Posterior vena cava (tissue), 2 donors: ENCODE measurements at places on chromosomes 5 and 9. TPM values are rescaled to one million over a fixed set of nuclear protein-coding genes. Genes with fewer than 3 reads are reported as not detected.
A peak's percentile ranks its signal among the peaks of the same experiment; 100 is the strongest.

GRCh38 chr5:68424799-68425537 lies 209.4 kb downstream of the PIK3R1 start:
- no peak for DNase-seq

The TMEM171 gene
- total RNA-seq = 0.14 TPM

GRCh38 chr9:68825762-68826472 lies 120.9 kb downstream of the PIP5K1B start:
- DNase-seq = no peak

The TLX3 gene
- not detected for total RNA-seq

The TAF11L5 gene
- total RNA-seq = not detected

- no peak for DNase-seq
Observed at GRCh38 chr5:149274939-149275338, 3.3 kb downstream of the AFAP1L1 start.

GRCh38 chr5:30937070-30937469 lies 256.4 kb upstream of the CDH6 start:
- DNase-seq = no peak

DNA sequence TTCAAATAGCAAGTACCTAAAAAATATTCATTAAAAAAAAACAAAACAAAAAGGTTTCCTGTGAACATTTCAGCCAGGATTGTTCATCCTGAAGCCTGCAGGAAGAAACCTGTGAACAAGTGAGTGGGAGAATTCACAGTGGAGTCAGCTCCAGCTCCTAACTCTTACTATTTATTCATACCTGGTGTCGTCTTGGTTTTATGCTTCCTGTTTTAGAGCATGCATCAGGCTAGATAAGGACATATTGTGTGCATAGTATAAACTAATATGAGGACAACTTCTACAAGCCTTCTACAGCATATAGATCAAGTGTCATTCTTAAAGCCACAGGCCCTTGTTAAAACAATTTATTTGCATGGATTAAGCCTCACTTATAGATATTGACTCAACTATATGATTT lies 169.9 kb downstream of the EFNA5 start:
- DNase-seq = no peak

DNA sequence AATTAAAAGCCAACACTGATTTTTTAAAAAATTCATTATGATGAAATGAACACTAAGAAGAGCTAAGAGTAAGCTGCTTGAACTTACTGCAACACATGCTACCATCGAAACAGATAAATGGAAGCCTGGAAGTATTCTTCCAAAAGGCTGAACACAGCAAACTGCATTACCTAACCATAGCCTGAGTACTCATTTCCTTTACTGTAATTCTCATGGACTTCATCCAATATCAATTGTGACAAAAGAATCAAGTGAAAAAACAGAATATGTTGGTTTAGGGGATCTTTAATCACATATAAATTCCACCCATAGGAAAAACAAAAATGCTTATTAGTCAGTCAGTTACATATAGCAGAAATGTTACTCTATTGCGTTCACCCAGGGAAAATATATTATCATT lies 68.5 kb downstream of the DROSHA start:
- DNase-seq = no peak

GRCh38 chr9:93493949-93494348 lies 40.6 kb upstream of the FAM120AOS start:
- no peak for DNase-seq

DNA sequence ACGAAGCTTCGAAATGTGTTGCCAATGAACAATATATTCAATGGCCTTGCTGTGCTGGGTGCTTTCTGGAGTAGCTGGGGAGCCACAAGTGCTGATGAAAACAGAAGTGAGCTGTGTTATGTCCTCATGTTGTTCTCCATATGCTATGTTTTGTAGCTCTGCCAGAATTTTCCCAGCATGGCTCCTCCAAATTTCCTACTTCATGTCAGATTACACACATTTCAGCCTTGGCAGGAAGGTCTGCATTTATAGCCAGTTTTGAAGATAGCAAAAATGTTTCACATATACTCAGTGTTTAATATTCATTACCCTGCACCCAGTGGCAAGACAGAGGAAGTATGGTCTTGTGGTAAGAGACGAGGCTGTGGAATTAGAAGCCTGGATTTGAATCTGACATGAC lies 22.6 kb upstream of the NMUR2 start:
- no peak for DNase-seq

The TMED7 gene
- 98.9 TPM for total RNA-seq

The NR5A1 gene
- not detected for total RNA-seq

The IL5 gene
- not detected for total RNA-seq

The SPATA31D4 gene
- total RNA-seq = not detected

GRCh38 chr9:33468215-33468730 lies 5.5 kb downstream of the NOL6 start:
- DNase-seq = peak; percentile 72

The PIP5KL1 gene
- 1.3 TPM for total RNA-seq

The ADAMTSL1 gene
- 9.9 TPM for total RNA-seq

The KCTD16 gene
- 0.46 TPM for total RNA-seq

DNA sequence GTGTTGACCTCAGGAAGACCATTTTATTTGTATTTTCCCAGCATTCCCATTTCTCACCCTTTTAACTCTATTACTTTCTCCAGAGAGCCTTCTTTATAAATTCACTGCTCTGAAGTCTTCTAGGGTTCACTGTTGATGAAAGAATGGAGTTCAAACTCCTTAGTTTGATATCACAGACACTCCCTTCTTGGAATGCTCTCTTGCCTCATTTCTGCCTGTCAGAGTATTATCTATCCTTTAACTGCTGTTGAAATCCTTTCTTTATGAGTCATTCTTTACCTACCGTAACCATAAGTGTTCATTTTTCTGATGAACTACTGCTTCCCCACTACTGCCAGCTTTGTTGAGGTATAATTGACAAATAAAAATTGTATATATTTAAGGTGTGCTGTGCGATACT lies 4.3 kb downstream of the RIC1 start:
- no peak for DNase-seq

GRCh38 chr5:15692706-15693381 lies 192.9 kb downstream of the FBXL7 start:
- no peak for DNase-seq

GRCh38 chr5:149254506-149254905 lies 17.2 kb upstream of the AFAP1L1 start:
- DNase-seq = no peak

DNA sequence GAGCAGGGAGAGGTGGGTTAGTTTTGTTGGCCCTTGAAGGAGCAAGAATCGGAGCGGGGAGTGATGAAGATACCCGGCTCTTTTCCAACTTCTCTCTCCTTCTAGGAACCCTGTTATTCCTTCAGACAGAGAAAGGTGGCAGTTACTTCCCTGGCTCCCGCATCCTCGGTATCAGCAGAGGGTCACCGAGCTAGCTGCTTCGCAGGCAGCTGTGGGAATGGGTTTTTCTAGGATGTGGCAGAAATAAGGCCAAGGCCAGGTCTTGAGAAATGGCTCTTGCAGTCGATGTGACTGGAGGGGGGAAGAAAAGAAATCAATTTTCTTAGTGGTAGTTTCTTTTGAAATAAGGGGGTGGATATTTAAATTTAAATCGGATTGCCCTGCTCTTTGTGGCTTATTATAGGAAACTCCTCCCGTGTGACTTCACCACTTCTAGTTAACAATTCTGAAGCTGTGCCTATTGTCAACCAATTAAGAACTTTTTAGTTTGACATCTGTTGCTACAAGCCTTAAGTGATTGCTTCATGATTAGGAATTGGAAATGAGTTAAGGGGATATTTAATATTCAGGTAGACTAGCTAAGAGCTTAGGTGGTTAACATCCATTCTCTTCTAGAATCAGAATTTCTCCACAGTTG lies 1.4 kb downstream of the SAP30L start:
- no peak for DNase-seq

- no peak for DNase-seq
Observed at GRCh38 chr5:112974901-112975300, 1.7 kb upstream of the DCP2 start.

The UTP15 gene
- 17.7 TPM for total RNA-seq

- no peak for DNase-seq
Observed at GRCh38 chr5:57659886-57660285, 177.3 kb upstream of the ACTBL2 start.

DNA sequence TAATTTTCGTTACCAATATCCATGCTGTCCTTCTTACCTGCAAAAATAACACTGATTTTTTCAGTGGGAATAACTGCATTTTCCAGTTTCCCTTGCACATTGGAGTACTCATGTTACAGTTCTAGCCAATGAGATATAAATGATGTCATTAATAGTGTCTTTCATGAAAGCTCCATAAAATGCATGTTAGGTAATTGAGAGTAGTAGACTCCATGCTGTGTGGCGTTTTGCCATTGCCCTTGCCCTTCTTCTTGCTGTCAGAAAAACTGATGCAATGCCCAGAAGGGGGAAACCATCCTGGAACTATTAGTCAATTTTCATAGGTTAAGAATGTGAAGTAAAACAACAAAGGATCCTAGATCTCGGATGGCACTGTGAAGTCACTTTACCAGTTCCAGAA lies 1765.3 kb downstream of the EFNA5 start:
- DNase-seq = no peak

- DNase-seq = no peak
Observed at GRCh38 chr5:163460562-163461171, at the start of gene HMMR. HMMR (plus strand) TSS chr5:163460632; CDS start chr5:163460693, 61 bp downstream.

- DNase-seq = no peak
Observed at GRCh38 chr9:9945966-9946365, 666.8 kb downstream of the PTPRD start.

The QRFP gene
- total RNA-seq = not detected

- no peak for DNase-seq
Observed at GRCh38 chr9:6243746-6244145, 28.1 kb downstream of the IL33 start.

The AMBP gene
- not detected for total RNA-seq

DNA sequence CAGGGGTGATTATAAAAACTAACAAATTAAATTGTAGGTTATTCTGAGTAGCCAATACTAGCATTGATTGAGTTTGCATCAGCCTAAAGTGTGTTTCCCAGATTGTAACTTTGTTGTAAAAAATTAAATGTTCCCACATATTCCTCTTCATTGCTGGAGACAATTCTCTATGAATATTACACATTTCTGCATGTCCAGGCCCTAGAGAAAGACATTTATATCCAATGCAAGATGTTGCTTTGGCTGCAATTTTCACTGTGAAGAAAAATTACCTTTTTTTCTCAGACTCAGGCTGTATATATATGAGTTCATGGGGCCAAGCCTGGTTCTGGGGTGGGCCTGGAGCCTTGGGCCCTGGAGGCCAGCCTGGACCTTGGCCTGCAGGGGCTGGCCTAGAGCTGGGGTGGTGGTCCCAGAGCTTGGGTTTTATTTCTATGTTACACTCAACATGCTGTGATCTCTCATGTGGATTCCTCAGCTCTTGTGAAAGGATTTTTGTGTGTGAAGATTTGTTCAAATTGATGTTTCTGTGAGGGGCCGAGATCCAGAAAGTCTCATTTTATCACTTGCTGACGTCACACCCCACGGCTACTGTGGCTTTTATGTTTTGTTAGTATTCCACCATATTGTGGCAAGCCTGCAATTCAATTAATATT lies 232.5 kb downstream of the SPATA31A1 start:
- DNase-seq = peak; percentile 77

The MARCHF3 gene
- 22.8 TPM for total RNA-seq

The DDX4 gene
- not detected for total RNA-seq

DNA sequence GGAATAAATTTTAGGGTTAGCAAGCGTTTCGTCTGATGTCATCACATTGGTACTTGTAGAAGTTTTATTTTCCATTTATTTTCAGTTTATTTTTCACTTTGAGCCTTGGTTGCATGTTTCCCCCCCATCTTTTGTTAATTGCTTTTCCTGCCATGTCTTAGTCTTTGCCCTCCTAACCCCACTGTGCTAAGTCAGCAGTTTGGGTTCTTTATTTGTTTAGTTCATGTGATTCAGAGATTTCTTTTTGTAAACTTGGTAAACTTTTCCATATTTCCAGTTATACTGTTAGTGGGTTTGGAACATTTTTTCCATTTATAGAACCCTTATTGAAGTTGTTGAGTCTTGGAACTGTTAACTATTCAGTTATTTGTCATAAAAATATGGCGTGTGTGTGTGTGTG lies 252.9 kb upstream of the ANKH start:
- no peak for DNase-seq

- DNase-seq = no peak
Observed at GRCh38 chr9:16344343-16344742, 526.1 kb downstream of the BNC2 start.

GRCh38 chr5:148776780-148777179 lies 49.6 kb upstream of the ADRB2 start:
- no peak for DNase-seq

The LECT2 gene
- not detected for total RNA-seq

GRCh38 chr9:137320555-137321384 lies 18.7 kb upstream of the NRARP start:
- peak; percentile 76 for DNase-seq

DNA sequence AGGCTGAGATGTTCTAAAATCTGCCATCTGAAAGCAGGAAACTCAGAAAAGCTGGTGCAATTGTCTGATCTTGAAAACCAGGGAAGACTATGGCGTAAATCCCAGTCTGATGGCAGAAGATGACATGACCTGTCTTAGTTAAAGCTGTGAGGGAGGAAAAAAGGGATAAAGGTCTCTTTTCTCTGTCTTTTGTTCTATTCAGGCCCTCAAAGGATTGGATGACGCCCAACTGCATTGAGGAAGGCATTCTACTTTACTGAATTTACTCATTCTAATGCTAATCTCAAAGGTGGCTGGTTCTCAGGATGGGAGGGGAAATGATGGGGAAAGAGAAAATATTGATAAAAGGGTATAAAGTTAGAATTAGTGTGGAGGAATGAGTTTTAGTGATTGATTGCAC lies 312.8 kb upstream of the CTNND2 start:
- no peak for DNase-seq

DNA sequence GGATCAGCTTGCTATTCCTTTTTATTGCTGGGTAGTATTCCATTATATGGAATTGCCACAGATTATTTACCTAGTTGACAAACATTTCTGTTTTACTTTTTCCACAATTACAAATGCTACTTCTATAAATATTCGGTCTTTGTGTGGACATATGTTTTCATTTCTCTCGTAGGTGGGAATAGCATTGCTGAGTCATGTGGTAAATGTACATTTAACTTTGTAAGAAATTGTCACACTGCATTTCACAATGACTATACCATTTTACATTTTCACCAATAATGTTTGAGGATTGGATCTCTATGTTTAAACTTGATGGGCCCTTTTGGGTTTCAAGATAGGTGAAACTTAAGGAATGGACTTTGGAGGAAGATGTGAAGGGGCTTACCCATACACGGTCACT lies 19.7 kb downstream of the RAI14 start:
- no peak for DNase-seq

GRCh38 chr9:6896562-6896961 lies 138.8 kb downstream of the KDM4C start:
- DNase-seq = no peak

DNA sequence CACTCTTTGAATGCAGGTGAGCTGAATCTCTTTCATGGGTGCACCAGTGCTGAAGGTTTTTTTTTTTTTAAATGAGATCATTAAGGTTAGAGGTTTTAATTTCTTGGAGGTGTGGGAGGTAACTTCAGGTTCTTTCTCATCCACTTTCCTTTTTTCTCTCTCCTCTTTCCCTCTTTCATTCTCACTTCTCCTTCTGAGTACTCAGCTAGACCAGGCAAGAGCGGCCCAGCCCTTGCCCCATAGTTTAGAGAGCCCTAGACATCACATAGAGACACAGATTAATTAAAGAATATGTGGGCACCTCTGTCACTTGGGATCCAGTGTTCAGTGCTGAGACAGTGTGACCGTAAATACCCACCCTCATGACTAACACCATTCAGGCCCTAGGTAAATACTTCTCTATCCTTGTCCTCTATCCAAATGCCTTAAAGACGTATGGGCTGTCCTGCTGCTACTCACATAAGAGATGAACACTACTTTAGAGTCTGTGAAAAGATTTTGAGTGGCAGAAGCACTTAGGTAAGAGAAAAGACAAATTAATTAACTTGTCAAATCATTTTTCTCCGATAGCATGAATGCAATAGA lies 174.1 kb downstream of the TLE4 start:
- no peak for DNase-seq

The TMEM174 gene
- not detected for total RNA-seq
